ENCODE measurements at places on chromosomes 16 and 17. TPM values are rescaled to one million over a fixed set of nuclear protein-coding genes. Genes with fewer than 3 reads are reported as not detected.

PRSS33 gene
- not detected for total RNA-seq

PRSS21 gene
- total RNA-seq, result not detected

CACNA1G gene
- 1.3 TPM for total RNA-seq

CHST4 gene
- 0.26 TPM for total RNA-seq

UBE2G1 gene
- total RNA-seq, result 44.9 TPM

WIPI1 gene
- total RNA-seq, result 149 TPM

HSD17B1 gene
- total RNA-seq, result 0.39 TPM

CARD14 gene
- total RNA-seq, result 0.13 TPM

SMPD3 gene
- total RNA-seq, result 0.26 TPM

GP1BA gene
- total RNA-seq, result not detected

TMEM98 gene
- total RNA-seq, result 121 TPM

TPSD1 gene
- not detected for total RNA-seq

HS3ST3B1 gene
- 4.6 TPM for total RNA-seq

CANT1 gene
- total RNA-seq, result 40.6 TPM

CA4 gene
- total RNA-seq, result not detected

TBC1D3C gene
- 0.32 TPM for total RNA-seq

WNK4 gene
- total RNA-seq, result under 0.01 TPM

DOC2B gene
- total RNA-seq, result 0.32 TPM

KDM6B gene
- 3.1 TPM for total RNA-seq

CLEC10A gene
- not detected for total RNA-seq

C17orf107 gene
- 2.5 TPM for total RNA-seq

ZG16 gene
- not detected for total RNA-seq

TEKT5 gene
- total RNA-seq, result 0.22 TPM

TP53TG3F gene
- not detected for total RNA-seq

ZACN gene
- not detected for total RNA-seq

PRR35 gene
- 0.11 TPM for total RNA-seq

NKIRAS2 gene
- 23.5 TPM for total RNA-seq

EFNB3 gene
- total RNA-seq, result 0.54 TPM

CYB561 gene
- 17.0 TPM for total RNA-seq

LPO gene
- under 0.01 TPM for total RNA-seq

CRHR1 gene
- not detected for total RNA-seq

TLCD3A gene
- 23.1 TPM for total RNA-seq

KRT16 gene
- total RNA-seq, result 2.7 TPM
